SHP77 (cell line): ENCODE measurements at places on chromosomes 5 and 9.

- DNase-seq = no peak
Observed at GRCh38 chr9:98097836-98098235, 21.2 kb downstream of the TRIM14 start.

DNA sequence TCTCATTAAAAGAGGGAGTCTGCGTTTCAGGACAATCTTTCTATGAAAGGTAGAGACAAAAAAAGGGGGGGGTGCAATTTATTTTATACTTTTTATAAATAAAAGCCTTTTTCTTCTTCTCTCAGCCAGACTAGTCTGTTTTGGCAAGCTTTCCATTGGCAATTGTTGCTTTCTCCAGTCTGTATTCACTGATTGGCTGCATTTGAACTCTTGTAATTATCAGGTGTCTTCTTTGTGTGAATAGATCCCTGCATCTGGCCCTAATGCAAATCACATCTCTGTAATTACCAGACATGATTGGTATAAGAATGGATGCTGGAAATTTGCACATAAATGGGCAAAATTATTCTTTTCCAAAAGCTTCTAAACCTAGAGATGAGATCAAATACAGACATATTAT, 7.6 kb upstream of the EQTN start:
- no peak for DNase-seq

- DNase-seq = no peak
Observed at GRCh38 chr5:82669720-82670119, 391.6 kb upstream of the RPS23 start.

- DNase-seq = no peak
Observed at GRCh38 chr5:10632110-10632761, 68.4 kb downstream of the ANKRD33B start.
